ENCODE measurements at places on chromosomes 5 and 9.

DNA sequence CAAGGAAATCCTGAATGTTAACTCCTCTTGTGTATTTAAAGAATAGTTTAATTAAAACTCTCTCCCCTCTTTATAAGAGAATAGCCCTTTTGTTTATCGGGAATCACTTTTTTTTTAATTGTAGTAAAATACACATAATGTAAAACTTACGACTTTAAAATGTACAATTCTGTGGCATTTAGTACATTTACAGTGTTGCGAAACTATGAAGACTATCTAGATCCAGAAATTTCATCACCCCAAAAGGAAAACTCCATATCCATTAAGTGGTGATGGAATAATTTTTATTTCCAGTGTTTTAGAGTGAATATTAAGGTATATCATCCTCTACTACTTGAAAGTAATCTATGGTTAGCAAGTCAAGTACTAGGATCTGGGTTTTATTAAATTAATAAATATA is 36.8 kb downstream of the KDM3B start:
- no peak for DNase-seq

- DNase-seq: peak; percentile 61
These were observed 25.0 kb upstream of the SPTLC1 start for GRCh38 chr9:92140074-92140753.

DNA sequence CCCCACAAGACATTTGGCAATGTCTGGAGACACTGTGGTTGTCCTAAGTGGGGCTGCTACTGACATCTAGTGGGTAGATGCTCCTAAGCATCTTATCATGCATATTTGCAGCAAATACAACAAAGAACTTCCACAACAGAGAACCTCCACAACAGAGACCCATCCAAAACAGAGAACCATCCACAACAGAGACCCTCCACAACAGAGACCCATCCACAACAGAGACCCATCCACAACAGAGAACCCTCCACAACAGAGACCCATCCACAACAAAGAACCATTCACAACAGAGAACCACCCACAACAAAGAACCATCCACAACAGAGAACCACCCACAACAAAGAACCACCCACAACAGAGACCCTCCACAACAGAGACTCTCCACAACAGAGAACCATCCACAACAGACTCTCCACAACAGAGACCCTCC is 32.8 kb downstream of the ARPC5L start:
- peak; percentile 36 for DNase-seq

- no peak for DNase-seq
These were observed 9.7 kb downstream of the ANGPTL2 start for GRCh38 chr9:127112735-127113161.

- no peak for DNase-seq
These were observed 8.0 kb upstream of the HABP4 start for GRCh38 chr9:96441798-96442445.

DNA sequence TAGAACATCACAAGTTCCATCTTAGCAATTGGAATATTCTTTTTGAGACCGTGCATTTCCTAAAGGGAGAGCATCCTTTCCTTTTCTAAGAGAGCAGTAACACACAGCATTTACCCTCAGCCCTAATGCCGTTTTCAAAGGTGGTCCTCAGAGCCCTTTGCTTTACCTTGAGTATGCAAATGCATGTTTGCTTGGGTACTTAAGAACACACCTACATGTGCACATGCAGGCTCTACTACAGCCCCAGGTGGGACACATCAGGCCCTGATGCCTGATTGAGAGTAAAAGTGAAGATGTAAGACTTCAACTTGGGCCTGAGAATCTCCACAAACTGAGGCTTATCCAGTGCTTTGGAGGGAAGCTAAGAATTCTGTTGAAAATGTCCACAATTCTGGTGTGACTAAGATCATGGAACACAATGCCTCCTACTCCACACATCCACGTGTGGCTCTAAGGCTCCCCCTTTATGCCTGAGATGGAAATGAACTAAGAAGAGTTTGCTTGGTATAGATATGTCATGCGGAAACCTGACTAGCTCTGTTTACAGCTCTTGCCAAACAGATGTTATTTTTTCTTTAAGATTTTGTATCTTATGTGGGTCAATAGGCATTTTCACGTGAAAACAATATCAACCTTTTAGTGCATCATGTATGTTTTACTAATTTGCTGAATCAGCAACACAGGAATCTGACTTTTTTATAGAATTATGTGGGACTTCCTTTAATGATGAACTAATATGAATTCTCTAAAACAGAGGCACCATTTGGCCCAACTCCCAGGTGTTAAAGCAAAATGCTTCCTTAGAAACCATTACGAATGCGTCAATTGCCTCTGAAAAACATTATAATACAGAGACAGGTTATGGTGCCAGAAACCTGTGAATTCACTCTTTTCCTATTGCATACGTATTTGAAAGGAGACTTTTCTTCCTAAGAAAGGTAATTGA is 48.9 kb upstream of the SLC2A8 start:
- peak; percentile 46 for DNase-seq

DNA sequence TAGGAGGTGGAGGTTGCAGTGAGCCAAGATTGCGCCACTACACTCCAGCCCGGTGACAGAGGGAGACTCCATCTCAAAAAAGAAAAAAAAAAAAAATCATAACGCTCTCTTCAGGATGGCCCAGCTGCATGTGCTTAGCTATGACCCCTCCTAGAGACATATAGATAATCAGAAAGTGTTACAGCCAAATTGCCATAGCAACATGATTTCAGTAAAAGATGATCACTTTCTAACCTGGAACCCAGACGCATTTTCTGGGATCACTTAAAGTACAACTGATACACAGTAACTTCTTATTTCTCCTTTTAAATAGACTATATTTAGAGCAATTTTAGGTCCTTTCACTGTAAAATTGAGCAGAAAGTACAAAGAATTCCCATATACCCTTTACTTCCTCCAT is 372.9 kb downstream of the CDH18 start:
- DNase-seq: no peak

DNA sequence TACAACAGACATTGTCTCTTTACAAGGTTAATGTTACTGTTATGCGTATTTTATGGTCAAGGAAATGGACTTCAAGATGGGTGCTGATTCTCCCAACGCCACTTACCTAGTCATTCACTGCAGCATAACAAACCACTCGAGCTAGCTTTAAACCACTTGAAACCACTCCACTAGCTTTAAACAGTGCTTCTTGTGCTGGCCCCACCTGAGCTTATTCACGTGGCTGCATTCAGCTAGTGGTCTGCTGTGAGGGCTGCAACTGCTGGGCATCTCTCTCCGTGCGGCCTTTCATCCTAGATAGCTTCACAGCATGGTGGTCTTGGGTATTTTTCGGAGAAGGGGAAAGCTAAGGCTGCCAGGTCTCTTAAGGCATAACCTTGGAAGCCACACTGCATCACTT is 3.5 kb upstream of the HRH2 start:
- DNase-seq: no peak

DNA sequence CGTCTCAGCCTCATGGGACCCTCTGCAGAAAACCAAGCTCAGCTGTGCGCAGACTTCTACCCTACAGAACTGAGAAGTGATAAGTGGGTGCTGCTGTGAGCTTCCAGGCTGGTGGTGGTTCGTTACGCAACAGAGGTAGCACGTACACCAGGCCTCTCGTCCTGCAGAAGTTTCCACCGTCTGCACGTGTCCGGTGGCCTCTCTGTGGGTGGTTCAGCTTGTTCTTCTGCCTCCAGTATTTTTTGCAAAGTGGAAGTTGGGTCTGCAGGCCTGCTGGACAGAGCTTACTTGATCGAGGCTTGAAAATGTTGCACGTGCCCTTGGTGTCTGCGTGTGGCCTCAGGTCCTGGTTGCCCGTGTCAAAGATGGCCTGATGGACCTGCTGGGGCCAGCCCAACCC is 27.5 kb downstream of the KCNT1 start:
- DNase-seq: no peak

GRCh38 chr5:1536322-1536845 is 12.6 kb upstream of the LPCAT1 start:
- no peak for DNase-seq
